ENCODE measurements at places on chromosomes 5 and 9.
A peak's percentile ranks its signal among the peaks of the same experiment; 100 is the strongest.

- no peak for DNase-seq
- no peak overlapping the region for H3K4me3 ChIP-seq
- no peak overlapping the region for H3K27ac ChIP-seq
- no peaks in the 10 kb centered on the region for H3K36me3 ChIP-seq
These were observed 13.7 kb upstream of the STOM start for GRCh38 chr9:121383715-121384114.

GRCh38 chr5:65981548-65981947, 55.2 kb downstream of the ERBIN start:
- DNase-seq, result no peak
- peaks cover 15% of the 10 kb centered on the region for H3K4me1 ChIP-seq
- no peaks in the 10 kb centered on the region for H3K36me3 ChIP-seq
- no peak overlapping the region for H3K27ac ChIP-seq
- no peak overlapping the region for H3K4me3 ChIP-seq

GRCh38 chr9:81690251-81690851, 1.0 kb upstream of the TLE1 start:
- H3K27ac ChIP-seq, result no peak overlapping the region
- H3K4me3 ChIP-seq, result peak overlapping the region; percentile 94
- no peaks in the 10 kb centered on the region for H3K36me3 ChIP-seq

DNA sequence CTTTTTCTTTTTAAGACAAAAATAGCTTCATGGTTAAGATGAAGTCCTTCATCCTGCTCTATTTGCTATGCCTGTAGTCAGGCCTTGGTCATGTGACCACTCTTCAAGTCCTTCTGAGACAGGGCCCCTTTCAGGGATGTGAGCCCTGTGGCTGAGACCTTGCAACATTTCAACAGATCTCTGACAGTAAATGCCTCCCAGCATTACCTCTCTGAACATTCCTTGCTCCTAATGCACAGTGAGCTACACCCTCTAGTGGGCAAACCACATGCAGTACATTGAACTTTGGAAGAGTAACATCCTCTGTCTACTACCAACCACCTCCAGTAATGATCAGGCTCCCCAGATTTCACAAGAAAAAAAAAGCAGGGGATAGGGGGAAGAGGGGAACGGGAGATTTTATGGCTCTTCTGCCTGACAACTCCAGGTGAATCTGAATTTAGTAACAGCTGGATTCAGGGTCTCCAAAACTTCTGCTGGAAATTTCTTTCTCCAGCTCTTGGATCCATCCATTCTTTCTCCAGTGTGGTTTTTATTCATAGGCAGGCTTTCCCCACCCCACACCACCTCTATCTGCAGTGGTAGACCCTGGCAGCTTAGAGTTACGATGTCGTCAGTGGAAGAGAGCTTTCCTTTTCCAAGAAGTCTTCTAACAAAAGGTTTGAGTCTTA, 8.9 kb upstream of the FBXO38 start:
- H3K27ac ChIP-seq, result no peak overlapping the region
- H3K36me3 ChIP-seq, result no peaks in the 10 kb centered on the region
- H3K27me3 ChIP-seq, result no peaks in the 10 kb centered on the region
- no peak for DNase-seq
- H3K4me1 ChIP-seq, result no peaks in the 10 kb centered on the region

Data from thoracic aorta (tissue), 2 donors.